Activated CD4-positive, alpha-beta T cell treated with anti-CD3 and anti-CD28 coated beads for 1 hour (primary cell): ENCODE measurements at places on chromosomes 7 and 10.

DNA sequence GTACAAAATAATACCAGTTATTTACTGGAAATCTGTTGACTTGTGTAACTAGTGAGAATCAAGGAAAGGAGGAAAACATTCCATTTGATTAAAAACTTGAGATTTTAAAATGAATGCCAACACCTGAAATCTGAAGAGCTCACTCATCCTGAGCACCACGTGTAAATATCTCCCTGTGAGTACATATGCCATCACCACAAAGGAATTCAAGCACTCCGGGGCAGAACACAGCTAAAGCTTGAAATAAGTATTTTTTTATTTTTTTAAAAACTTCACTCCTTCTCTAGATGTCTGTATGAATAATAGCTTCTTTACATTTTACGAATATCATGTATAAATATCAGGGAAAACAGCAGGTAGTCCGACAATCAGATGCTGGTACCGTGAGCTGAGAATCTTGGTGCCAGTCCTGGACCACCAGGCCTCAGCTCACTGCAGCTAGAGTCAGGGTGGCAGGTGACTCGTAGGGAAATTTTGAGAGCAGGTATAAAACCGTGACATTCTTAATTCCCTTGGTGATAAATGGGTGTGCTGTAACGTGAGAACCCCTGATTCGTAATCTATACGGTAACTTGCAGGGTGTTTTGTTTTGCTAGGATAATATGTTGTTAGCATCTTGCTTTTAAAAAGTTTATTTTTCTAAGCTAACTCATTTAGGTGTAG, 12.7 kb downstream of the LMTK2 start:
- no peak for DNase-seq

DNA sequence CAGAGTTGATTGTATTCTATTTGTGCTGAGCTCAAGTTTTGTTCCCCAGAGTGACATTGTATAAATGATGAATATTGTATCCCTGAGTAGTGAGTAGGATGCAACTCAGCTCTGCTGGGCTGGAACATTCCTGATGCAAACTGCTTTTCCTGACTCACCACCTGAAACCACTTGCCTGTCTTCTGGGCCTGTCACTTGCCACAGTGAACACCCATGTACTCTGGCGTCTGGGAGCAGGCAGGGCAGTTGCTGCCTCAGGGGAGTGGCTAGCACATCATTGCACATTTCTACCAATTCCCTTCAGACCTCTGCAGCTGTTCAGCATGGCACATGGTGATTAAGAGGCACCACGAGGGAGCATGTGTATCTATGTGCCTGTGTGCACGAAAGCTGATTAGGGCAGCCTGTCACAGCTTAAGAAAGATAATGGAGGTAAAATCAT, 157.3 kb downstream of the SND1 start:
- no peak for DNase-seq

DNA sequence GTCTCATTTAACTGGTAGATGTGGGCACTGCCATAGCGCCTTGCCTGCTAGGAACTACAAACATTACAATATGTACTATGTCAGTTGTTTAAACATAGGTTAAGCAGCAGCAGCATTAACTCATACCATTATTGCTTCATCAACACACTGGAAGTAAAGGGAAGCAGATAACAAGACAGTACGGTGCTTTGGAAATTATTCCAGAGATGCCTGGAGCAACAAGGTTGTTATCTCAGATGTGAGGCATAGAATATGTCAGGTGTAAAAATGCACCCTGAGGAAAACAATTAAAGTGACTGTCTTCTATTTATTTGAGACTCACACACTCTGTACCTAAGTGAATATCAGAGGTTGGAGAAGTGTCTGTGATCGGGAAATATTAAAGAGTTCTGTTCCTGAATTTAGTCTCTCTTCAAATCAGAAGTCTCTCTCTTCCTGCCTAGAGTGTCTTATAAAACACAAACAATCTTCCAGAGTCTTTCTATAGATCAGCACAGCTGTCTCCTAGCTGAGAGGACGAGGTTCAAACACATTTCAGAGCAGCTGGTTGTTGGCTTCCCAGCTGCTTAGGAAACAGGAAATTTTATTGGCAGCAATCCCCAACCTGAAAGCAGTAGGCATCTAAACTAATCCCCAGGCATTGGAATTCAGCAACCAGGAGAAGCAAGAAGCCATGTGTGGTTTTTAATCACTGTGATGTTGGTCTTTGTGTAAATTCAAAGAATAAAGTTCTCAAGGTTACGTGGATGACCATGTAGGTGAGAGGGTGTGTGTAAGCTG, 994.4 kb upstream of the LRRTM3 start:
- no peak for DNase-seq

DNA sequence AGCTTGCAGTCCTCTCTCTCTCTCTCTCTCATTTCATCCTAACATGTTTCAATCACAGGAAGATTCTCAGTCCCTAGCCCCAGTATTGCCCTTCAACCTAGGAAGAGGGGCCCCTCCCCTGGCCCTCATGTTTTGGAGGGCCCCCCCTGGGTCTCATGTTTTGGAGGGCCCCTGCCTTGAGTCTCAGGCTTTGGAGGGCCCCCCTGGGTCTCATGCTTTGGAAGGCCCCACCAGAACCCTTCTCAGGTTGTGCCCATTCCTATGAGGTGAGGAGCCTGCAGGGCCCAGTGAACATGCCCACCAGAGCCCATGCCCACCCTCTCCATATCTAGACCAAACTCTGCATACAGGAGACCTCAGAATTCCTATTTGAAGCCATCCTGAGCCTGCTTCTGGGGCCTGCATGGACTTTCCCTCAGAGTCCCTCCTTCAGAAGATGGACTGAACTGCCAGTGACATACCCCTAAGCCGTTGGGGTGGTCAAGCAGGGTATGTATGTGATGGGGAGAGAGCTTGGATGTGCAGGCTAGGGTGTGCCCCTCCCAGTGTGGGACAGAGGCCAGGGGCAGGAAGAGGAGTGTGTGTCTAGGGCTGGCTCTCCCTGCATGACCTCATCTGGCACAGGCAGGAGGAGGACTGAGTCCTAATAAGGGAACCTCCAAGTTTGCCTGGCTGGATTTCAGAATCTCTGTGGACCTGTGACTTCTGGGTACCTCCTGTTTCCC, 8.1 kb upstream of the VDAC2 start:
- DNase-seq, result no peak

DNA sequence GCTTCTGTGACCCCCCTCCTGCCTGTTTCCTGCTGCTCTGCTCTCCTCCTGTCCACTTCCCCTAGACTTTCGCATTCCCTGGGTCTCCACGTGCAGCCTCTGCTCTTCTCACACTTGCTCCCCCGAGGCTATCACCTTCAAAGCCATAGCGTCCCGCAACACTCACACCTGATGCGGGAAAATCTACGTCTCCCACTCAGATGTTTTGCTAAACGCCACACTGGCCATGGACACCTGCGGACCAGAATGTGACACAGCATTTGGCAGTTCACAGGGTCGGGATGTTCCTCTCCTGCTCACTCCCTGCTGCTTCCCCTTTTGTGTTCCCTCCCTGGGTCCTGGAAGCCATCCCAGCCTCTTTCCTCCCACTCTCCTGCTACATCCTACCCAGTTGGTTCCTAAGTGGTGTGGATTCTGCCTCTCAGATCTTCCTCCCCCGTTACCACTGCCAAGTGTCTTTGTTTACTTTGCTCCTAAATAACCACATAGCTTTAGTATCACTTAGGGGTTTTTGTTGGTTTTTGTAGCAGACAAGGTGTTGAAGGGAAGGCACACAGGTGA, 33.7 kb upstream of the RBM33 start:
- no peak for DNase-seq

DNA sequence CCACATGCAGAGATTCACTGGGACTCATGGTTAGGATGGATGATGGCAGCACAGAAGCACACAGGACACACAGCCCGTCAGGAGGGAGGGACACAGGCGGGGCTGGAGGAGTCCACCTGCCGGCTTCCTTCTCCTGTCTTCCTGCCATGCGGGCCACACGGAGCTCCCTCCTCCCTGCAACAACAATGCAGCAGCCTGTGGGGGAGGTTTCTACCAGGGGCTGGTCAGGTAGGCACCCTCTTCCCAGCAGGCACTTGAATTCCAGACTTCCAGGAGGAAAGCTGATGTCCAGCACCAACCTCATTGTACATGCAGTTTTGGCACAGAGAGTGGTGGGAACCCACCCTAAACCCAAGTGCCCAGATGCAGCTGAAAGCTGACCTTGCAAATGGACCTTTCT, 341.2 kb downstream of the GLRX3 start:
- no peak for DNase-seq

- DNase-seq, result no peak
Observed at GRCh38 chr10:29555091-29555745, 79.6 kb downstream of the SVIL start.

DNA sequence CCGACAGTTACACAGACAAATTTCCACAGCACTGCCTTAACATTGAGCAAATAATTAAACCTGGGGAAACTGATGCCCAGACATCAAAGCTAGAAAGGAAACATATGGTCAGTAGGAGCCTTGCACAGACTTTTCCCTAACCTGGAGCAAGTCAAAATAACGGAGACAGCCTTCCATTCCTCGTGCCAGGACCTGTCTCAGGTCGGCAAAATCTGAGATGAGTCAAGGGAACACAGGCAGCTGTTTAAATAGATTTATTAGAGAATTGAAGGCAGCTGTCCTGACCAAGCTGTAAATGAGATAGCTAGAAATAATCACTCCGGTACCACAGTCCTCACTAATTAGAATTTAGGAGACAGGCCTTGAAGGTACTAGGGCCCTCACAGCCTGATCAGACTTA, 81.2 kb downstream of the RAMP3 start:
- no peak for DNase-seq

GRCh38 chr7:87961754-87962153, 27.7 kb downstream of the ADAM22 start:
- no peak for DNase-seq

GRCh38 chr10:2978574-2979273, 88.6 kb upstream of the PFKP start:
- DNase-seq, result no peak

DNA sequence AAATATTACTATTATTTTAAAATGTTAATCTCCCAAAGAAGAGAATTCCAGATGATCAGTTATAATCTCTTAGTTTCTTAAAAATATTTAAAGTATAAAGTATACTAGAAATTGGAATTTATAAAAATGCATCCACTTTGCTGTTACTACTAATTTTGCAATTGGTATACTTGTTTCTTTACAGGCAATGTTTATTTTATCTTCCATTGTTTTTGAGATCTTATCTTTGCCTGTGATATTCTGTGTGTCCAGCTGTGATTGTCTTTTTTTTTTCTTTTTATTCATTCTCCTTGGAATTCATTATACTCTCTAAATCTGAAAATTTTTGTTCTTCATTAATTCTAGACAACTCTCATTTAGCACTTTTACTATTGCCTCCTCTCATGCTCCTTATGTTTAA, 652.6 kb downstream of the TNS3 start:
- DNase-seq, result no peak

DNA sequence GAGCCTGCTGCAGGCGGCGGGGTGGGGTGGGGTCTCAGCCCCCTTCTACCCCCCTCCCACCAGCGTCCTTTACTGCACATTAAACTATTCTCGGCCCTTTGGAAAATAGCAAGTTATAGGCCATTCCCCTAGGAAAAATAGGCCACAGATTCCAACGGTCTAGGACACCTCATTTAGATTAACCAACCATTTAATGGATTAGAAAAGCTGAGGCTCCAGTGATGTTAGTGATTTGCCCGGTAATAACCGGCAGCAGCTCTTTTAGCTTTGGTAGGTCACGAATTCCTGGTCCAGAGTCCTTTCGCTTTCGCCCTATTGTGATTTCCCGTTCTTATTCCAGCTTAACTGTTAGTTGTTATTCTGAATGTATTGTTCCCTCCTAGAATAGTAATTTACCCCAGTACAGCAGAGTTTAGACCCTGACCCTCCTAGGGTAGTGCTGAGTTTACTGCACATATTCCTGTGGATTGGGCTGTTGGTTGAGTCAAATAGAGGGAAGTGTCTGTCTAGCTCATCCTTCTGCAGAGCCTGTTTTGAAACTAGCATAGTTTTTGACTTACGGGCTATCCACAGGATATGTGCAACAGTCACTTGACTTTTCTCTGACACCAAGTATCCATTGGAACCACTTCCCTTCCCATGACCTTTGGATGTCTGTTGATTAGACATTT, 754 bp downstream of the GSTO1 start:
- no peak for DNase-seq

- DNase-seq, result no peak
Observed at GRCh38 chr7:122528879-122529481, 169.9 kb downstream of the RNF133 start.
